ENCODE measurements at places on chromosomes 6 and 20.

- DNase-seq = no peak
Observed at GRCh38 chr6:100246206-100246605, 218.5 kb downstream of the SIM1 start.

- DNase-seq = peak; percentile 74
Observed at GRCh38 chr6:41494212-41495110, 51.7 kb upstream of the FOXP4 start.

DNA sequence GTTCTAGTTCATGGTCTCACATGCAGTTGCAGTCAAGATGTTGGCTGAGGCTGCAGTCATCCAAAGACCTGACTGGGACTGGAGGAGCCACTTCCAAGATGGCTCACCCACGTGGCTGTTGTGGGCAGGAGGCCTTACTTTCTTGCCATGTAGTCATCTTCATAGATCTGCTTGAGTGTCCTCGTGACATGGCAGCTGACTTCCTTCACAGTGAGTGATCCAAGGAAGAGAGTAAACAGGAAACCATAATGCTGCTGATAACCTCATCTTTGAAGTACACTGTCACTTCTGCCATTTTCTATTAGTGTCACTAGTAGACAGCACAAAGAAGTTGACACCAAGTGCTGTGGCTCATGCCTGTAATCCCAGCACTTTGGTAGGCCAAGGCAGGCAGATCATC is 40.1 kb upstream of the AKIRIN2 start:
- DNase-seq = no peak

GRCh38 chr6:6749702-6750491 is 161.4 kb downstream of the LY86 start:
- peak; percentile 69 for DNase-seq

GRCh38 chr20:15445056-15445840 is 1107.8 kb upstream of the FLRT3 start:
- no peak for DNase-seq

DNA sequence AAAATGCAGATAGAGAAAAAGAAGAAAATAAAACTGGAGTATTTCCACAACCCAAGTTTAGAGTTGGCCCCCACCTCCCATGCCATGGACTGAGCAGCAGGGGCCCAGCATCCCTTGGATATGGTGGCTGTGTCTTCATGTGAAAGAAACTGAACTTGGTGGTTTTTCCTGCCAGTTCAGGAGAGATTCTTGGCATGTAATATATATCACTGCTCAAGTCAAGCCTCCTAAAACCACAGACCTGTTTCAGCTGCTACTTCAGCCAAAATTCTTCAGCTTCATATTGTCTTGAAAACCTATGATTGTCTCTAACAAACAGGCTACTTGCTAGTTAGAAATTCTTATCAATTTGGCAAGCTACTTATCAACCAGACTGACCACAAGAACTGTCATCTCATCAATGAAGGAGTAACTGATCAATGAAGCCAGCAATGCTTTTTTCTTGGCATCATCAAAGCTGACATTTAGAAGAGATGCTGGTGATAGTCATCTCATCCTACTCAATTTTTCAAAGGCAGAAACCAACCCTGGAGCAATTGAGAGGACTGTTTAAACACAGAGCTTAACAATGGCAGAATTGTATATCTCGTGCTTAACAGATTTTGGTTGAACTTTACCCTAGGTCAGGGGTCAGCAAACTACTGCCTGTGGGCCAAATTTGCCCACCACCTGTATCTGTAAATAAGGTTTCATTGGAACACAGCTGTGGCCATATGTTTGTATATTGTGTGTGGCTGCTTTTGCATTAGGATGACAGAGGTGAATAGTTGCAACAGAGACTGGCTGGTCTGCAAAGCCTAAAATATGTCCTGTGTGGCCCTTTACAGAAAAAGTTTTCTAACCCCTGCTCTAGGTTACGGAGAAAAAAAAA is 10.4 kb upstream of the NOL7 start:
- DNase-seq = no peak

GRCh38 chr20:40980106-40980827 is 48.4 kb upstream of the TOP1 start:
- no peak for DNase-seq

DNA sequence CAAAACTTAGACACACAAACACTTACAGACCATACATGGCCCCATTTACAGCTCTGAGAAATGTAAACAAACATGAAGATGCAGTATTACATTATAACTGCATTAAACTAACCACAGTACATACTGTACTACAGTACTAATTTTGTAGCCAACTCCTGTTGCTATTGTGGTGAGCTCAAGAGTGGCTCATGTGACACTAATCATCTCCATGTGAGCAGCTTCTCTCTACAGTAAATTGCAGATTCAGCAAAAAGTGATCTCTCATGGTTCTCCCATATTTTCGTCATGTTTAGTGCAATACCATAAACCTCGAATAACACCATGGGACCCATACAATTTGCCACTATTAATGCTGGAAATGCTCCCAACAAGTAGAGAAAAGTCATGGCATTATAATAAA is 860.4 kb downstream of the EPHA7 start:
- no peak for DNase-seq

DNA sequence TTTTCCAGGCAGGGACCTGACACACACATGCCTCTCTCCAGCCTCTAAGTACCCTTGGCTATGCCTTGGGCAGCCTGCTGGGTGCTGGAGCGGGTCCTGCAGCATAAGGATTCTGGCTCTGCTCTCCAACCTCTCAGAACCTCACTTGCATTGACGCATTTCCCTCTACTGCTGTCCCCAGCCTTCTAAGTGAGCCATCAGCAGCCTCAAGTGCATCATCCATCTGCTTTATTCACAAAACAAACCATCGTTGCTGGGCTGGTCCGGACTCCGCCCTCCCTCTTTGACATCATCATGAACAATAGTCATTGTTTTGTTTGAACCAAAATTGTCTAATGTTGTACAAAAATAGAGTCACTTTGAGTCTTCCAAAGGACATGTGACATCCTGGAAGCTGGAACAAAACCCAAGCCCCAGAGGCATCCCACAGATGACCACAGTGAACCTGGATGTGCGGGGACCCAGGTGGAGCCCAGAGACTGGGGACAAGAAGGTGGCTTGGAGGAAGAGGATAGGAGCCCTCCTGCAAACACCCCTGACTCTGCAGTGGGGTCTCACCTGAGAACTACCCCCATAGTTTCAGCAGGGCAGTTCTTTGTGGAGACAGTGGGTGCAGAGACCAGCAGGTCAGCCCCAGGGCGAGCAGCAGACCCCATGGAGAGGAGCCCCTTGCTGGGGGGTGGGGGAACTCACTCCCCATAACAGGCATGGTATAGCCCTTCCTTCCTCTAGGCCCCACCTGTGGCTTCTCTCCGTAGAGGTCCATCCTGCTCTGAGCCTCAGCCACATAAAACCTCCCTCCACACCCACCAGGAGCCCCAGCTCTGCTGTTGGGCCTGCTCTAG is 230.1 kb downstream of the SYNDIG1 start:
- no peak for DNase-seq

Measured in NCI-H82 (cell line).